ENCODE measurements at places on chromosomes 1 and 21.

GRCh38 chr1:47725992-47726855, 271.0 kb downstream of the TRABD2B start:
- peak; percentile 86 for DNase-seq

DNA sequence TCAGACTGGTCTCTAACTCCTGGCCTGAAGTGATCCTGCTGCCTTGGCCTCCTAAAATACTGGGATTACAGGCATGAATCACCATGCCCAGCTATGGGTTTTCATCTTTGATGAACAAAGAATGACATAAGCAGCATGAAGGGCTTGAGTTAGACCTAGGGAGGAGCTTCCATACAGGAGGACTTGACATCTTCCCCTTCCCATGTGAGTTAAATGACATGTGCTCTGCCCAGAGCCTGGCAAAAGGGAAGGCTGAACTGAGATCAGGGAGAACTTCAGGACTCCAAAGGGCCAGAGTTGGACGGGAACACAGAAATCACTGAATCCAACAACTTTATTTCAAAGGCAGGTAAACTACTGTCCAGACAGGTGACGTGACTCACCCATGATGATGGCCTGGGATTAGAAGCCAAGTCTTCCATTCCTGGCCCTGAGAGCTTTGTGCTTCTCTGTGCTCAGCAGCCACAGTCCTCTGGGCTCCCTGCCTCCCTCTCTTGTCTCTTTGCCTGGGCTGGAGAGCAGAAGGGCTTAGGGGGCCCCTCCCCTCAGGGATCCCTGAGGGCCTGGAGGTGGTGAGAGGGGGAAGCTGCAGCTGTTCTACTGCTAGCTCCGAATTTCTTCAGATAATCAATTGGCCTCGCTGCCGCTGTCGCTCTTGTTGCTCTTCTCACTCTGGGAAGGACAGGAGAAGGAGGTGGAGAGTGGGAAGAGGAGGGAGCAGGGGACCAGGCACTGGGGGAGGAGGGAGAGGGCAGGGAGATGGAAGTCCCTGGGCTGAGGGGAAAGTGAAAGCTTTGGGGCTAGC, 7.6 kb downstream of the NHLH1 start:
- DNase-seq = peak; percentile 63

- no peak for DNase-seq
Measured at GRCh38 chr1:10734375-10734774, 62.1 kb downstream of the CASZ1 start.

DNA sequence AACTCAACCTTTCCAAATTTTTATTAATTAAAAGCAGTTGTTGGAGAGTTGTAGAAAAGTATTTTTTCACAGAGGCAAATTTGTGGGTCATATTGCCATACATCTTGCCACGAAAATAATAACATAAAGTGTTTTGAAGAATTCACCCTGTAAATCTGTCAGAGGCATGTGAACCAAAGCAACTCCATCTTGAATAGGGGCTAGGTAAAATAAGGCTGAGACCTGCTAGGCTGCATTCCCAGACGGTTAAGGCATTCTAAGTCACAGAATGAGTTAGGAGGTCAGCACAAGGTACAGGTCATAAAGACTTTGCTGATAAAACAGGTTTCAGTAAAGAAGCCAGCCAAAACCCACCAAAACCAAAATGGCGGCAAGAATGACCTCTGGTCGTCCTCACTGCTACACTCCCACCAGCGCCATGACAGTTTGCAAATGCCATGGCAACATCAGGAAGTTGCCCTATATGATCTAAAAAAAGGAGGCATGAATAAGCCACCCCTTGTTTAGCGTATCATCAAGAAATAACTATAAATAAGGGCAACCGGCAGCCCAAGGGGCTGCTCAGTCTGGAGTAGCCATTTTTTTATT, 4.4 kb upstream of the CNN3 start:
- DNase-seq = no peak

- DNase-seq = no peak
Measured at GRCh38 chr1:178510155-178510554, 2.8 kb upstream of the TEX35 start.

- DNase-seq = no peak
Measured at GRCh38 chr1:247407180-247407616, 8.8 kb upstream of the NLRP3 start.

GRCh38 chr1:31099293-31100032, 33.9 kb upstream of the PUM1 start:
- no peak for DNase-seq

- DNase-seq = no peak
Measured at GRCh38 chr1:51973587-51974474, 16.7 kb downstream of the RAB3B start.

DNA sequence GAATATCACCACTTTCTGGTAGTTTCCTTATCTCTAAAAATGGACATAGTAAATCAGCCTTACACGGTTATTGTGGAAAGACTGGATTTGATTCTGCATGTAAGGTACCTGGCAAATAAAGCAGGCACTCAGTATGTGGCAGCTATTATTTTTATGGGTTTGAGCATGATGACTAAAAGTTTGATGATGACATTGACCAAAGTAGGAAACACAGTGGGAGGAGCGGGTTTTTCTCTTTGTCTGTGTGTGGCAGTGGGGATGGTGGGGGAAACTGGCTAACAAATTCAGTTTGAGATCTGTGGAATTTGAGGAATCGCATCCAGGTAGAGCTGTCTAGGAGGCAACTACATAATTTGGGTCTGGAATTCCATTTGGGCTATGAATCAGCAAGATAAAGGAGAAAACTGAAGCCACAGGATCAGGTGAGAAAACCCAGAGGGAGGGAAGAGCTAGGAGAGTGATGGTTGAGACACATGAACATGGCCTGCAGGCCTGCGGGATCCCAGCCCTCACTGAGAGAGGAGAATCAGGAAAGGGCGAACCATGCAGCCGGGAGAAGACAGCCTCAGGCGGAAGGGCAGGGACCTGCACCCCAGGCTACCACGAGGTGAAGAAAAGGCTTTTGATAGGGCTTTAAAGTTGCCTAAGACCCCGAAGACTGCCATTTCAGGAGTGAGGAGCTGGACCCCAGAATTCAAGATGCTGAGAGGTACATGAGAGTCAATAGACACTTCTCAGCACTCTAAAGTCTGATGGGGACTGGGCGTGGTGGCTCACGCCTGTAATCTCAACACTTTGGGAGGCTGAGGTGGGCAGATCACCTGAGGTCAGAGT, 52.2 kb downstream of the MEF2D start:
- DNase-seq = no peak

DNA sequence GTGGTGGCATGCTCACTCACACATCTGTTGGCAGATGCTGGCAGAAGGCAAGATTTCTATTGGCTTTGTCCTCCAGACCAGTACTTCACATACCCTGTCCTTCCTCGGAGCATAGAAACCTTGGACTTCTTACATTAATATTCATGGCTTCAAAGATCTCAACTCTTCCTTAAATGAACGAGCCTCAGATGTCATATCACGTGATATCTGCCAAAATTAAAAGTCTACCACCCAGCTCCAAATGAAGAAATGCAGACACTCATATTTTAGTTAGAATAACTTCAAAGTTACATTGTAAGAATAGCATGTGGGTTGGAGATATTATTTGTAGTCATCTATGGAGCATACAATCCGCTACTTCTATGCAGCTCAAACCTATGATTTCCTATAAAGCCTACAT, 1994.9 kb downstream of the NCAM2 start:
- no peak for DNase-seq

- DNase-seq = no peak
Measured at GRCh38 chr1:21357161-21357560, 66.9 kb upstream of the ECE1 start.

DNA sequence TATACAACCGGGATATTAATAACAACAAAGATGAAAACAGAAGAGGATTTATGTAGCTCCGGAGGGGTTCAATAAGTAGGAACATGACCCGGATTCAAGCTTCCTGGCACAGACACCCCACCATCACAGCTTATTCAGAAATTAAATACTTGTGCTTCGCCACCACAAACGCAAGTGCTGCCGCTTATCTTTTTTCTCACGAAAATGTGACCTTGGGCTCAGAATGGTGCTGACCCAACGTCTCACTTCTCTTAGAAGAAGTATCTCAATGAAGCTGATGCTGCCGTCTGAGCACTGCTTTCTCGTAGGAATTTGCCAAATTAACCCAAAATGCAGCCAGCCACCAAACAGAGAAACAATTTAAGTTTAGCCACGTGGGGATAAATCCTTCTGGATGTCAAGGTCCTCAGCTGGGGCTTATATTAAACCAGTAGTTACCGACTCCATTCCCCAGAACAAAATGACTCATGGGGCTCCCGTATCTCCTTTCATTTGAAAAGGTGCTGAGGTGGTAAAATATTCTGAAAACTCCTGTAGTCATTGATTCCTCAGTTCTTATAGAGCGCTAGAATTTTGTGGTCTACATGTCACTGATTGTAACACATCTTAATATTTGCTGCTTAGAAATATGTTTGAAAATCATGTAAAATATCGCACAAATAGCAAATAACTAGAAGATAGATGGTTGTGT, 466.7 kb downstream of the SMYD3 start:
- DNase-seq = no peak

GRCh38 chr1:150015651-150016131, 5.2 kb upstream of the OTUD7B start:
- no peak for DNase-seq

GRCh38 chr1:211843507-211844298, 13.1 kb upstream of the LPGAT1 start:
- DNase-seq = no peak

DNA sequence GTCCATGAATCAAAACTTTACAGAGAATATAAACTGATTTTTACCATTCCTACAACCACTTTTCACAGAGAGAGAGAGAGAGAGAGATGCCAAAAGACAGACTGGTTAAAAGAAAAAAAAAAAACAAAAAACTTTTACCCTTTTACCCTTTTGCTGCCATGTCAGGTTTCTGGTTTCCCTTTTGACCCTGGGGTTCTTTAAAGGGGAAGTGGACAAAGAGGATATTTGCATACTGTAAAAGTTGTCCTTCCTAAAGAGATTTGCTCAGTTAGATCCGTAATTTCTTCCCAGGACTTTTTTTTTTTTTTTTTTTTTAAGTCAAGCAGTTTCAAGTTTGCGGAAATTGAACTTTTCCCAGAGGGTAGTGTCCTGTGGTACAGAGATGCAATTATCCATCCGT, 287.8 kb upstream of the RGS18 start:
- no peak for DNase-seq

- DNase-seq = peak; percentile 34
Measured at GRCh38 chr1:191929383-191929782, 228.9 kb upstream of the RGS18 start.

- no peak for DNase-seq
Measured at GRCh38 chr1:54814126-54814498, 13.0 kb upstream of the TTC22 start.

- DNase-seq = no peak
Measured at GRCh38 chr1:6353619-6353954, 40.0 kb downstream of the ACOT7 start.

- no peak for DNase-seq
Measured at GRCh38 chr1:27785781-27786455, 12.9 kb downstream of the STX12 start.

GRCh38 chr1:187474336-187474735, 645.6 kb downstream of the PLA2G4A start:
- DNase-seq = no peak

Data from H9 (cell line).